ENCODE measurements at places on chromosomes 3 and 15. TPM values are rescaled to one million over a fixed set of nuclear protein-coding genes. Genes with fewer than 3 reads are reported as not detected.

GRCh38 chr15:33975022-33975565 lies 6.8 kb downstream of the CHRM5 start:
- DNase-seq: no peak

Gene FGF12
- total RNA-seq: not detected

Gene ZNF662
- total RNA-seq: 5.0 TPM

GRCh38 chr3:89787979-89788378 lies 680.6 kb downstream of the EPHA3 start:
- no peak for DNase-seq

Gene MB21D2
- total RNA-seq: 6.6 TPM

GRCh38 chr3:166461626-166462025 lies 624.4 kb upstream of the BCHE start:
- DNase-seq: no peak

- DNase-seq: no peak
Measured at GRCh38 chr3:141405591-141405990, 37.3 kb downstream of the ZBTB38 start.

- no peak for DNase-seq
Measured at GRCh38 chr3:111917300-111917699, 58.2 kb downstream of the PHLDB2 start.

Gene THRB
- 2.6 TPM for total RNA-seq

Gene ACKR2
- 1.1 TPM for total RNA-seq

Gene ROPN1
- total RNA-seq: not detected

DNA sequence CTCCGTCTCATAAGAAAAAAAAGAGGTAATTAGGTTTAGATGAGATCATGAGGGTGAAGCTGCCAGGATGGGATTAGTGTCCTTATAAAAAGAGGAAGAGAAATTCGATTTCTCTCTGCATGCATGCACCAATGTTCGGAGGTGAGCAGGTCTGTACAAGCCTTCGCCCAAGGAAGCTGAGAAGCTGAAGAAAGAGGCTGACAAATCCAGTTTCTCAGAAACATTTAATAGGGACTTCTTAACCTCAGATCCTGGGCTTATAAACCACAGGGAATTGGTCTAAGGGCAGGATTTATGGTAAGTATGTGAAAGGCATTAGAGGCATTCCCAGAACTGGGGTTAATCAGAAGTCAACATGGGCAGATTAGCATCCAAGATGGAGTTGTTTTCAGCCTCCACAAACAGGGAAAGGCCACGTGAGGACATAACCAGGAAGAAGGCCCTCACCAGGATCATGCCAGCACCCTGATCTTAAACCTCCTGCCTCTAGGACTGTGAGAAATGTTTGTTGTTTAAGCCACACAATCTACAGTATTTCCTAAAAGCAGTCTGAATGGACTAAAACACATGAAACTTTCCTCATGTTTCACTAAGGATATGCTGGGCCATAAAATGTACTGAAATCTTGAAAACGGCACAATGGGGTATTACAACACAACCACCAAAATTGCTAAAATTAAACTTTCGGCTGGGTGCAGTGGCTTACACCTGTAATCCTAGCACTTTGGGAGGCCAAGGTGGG lies 11.3 kb downstream of the SHISA5 start:
- no peak for DNase-seq

GRCh38 chr3:98326945-98327344 lies 26.7 kb upstream of the OR5K4 start:
- DNase-seq: no peak

- DNase-seq: no peak
Measured at GRCh38 chr3:138188013-138188730, 1.1 kb downstream of the ARMC8 start.

DNA sequence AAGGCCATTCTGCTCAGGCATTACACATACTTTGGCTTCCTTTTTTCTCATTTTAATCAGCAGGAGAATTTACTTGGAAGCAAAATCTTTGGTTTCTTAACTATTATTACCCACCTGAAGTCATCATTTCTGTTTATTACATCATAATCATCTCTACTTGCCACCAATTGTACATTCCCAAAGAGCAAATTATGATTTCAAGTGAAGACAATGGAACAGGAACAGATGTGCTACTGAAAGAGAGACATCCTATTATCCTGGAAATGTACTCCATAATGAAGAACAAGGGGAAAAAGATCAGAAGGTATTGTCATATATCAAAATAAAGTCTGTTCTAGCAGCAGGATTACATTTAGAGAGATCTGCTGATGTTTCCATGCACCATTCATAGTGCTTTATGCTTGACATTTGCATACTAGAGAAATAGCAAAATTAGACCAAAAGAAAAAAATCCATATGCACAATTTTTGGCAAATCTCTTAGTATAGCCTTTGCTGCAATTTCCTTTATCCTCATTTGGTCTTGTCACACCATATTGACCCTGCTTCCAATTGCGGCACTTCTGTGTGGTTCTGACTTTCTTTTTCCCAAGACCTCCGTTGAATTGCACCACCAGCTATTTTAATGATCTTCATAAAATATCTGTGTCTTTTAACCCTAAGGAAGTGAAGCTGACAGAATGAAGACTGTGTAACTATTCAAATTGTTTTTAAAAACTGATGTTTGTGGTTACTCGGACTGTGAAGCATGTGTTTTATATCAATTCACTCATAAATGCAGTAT lies 683.8 kb downstream of the ZNF385D start:
- DNase-seq: no peak

GRCh38 chr3:25678581-25678980 lies 13.9 kb upstream of the TOP2B start:
- no peak for DNase-seq

GRCh38 chr3:107845380-107846278 lies 245.2 kb downstream of the CD47 start:
- no peak for DNase-seq

Gene GOLGA6B
- not detected for total RNA-seq

DNA sequence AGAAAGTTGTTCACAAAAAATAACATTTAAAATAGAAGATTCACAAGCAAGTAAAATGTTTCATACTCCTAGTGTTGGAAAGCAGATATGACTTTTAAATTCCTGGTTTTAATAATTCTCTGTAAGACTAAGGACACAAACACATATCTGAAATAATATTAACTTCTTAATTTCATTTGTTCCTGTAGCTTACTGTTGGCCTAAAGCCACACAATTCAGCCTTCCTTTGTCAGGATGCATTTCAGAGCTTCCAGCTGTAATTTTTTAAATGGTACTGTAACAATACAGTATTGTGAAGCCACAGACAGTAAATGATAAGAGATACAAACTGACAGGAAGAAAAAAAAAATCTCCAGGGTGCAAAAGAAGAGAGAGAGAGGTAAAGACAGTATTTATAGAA lies 84.2 kb downstream of the TMCC1 start:
- DNase-seq: no peak

DNA sequence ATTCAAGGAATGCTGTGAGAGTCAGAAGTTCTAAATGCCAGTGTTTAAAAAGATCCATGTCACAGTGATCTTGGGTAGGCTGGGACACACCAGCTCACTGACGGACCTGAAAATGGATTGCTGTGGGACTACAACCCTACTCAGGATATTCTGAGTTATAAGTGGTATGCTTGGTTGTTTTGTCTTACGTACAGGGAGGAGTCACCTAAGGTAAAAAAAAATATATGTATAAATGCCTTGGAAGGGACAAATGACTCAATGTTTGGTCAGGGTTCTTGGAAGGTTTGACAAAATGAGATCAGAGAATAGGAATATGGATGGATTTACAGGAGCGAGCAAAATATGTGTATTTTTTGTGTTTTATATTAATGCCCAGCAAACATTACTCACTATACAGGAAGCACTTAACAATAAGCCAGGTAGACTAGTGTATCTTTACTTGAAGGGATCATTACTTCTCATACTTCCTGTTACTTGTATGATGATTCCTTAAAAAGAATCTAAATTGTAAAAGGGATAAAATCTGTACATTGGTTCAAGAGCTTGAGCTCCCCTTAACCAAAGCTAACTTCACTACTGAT lies 767.3 kb downstream of the GBE1 start:
- no peak for DNase-seq

Gene RTP3
- total RNA-seq: not detected

DNA sequence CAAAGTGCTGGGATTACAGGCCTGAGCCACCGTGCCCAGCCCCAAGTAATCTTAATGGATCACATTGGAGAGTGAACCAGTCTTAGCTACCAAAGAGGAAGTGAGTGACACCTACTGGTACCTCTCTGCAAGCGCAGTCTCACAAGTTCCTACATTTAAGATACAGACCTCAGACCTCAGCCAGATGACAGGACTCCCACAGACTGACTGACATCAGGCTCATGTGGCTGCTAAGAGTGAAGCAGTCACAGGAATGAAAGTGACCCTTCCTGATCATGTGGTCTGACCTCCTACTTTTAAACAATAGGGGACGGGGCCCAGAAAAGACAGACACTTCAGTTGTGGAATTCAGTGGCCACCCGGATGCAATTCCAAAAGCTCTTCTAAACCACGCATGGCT lies 36.3 kb upstream of the GNB5 start:
- peak; percentile 81 for DNase-seq

DNA sequence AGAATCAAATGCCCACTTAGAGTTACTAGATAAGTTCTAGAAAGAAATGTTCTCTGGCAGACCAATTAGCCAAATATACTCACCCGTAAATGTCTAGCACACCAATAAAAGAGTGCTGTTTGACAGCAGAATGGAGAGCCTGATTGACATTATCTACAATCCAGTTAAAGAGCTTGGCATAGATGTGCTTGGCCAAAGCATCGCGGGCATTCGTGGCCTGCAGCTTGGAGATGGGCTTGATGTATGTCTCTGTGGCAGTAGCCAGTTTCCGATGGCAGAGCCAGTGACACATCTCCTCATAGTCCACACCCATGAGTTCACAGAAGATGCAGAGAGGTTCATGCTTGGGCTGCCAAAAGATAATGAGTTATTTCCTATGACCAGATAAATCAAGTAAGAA lies 101.5 kb upstream of the MYO5C start:
- DNase-seq: no peak

- DNase-seq: no peak
Measured at GRCh38 chr15:92166751-92167405, 226.8 kb upstream of the ST8SIA2 start.

GRCh38 chr3:125351814-125352456 lies 23.2 kb downstream of the ZNF148 start:
- DNase-seq: no peak

DNA sequence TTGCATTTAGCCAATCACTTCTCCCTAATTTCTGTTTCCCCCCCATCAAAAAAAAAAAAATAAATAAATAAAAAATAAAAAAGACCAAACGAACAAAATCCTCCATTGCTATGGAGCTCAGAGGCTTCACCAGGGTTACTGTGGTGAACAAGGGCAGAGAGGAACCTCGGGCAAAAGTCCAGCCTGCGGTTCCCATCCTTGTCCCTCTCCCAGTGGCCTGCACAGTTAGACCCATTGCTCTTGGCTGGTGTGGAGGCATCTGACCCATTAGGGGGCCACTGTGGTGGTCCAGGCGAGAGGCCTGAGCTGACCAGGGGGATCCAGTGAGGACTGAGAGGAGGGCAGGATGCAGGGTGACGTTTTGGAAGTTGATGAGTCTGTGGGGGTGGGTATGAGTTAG lies 18.8 kb downstream of the CORO2B start:
- DNase-seq: no peak

- no peak for DNase-seq
Measured at GRCh38 chr3:65596571-65597225, 442.0 kb downstream of the MAGI1 start.

Gene CILP
- 20.6 TPM for total RNA-seq

- DNase-seq: no peak
Measured at GRCh38 chr3:54120657-54121413, 1.5 kb upstream of the CACNA2D3 start.

Gene C3orf49
- total RNA-seq: not detected

DNA sequence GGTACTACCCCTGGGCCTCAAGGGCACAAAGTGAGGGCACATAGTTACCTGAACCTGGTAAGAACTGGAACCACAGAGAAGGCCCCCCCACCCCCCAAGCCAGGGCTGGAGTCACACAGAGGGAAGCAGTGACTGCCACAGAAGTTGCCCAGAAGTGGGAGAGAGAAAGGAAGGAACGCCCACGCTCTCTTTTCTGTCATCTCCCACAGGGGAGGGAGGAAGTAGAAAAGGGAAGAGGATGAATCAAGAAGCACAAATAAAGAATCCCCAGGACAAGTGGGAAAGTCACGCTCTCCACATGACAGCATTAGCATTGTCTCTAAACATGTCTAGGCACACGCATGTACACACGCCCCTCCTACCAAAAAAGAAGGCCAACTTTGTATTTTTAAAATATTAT lies 114.7 kb upstream of the FRMD4B start:
- DNase-seq: no peak

- no peak for DNase-seq
Measured at GRCh38 chr3:134092208-134092701, 62.5 kb upstream of the SLCO2A1 start.

GRCh38 chr15:71883447-71883846 lies 73.1 kb downstream of the NR2E3 start:
- DNase-seq: no peak

GRCh38 chr3:99418209-99418635 lies 220.2 kb upstream of the COL8A1 start:
- no peak for DNase-seq

- no peak for DNase-seq
Measured at GRCh38 chr15:79071901-79072300, 18.7 kb downstream of the RASGRF1 start.

Gene PXYLP1
- 18.2 TPM for total RNA-seq

Gene ABCC5
- 54.0 TPM for total RNA-seq

- DNase-seq: no peak
Measured at GRCh38 chr3:125359700-125360099, 15.4 kb downstream of the ZNF148 start.

GRCh38 chr3:49780080-49780974 lies 6.0 kb downstream of the IP6K1 start:
- DNase-seq: no peak

DNA sequence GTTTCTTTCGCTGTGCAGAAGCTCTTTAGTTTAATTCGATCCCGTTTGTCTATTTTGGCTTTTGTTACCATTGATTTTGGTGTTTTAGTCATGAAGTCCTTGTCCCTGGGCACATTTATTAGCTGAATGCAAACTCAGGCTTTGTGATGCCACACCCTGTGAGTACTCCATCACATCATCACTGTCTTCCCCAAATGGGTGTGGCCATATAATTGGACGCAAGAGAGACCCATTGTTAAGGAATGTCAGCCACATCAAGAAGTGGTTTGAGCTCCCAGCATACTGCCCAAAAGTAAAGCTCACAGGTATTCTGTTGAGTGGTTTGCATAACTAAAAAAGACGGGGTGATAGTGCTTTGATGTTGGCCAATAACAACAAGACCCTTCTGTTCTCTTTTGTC lies 245.7 kb downstream of the SV2B start:
- no peak for DNase-seq

All from Peyer's patch (tissue), 4 donors.